Activated CD8-positive, alpha-beta T cell treated with anti-CD3 and anti-CD28 coated beads for 36 hours (primary cell): ENCODE measurements at places on chromosomes 13 and 19.
A peak's percentile ranks its signal among the peaks of the same experiment; 100 is the strongest.

DNA sequence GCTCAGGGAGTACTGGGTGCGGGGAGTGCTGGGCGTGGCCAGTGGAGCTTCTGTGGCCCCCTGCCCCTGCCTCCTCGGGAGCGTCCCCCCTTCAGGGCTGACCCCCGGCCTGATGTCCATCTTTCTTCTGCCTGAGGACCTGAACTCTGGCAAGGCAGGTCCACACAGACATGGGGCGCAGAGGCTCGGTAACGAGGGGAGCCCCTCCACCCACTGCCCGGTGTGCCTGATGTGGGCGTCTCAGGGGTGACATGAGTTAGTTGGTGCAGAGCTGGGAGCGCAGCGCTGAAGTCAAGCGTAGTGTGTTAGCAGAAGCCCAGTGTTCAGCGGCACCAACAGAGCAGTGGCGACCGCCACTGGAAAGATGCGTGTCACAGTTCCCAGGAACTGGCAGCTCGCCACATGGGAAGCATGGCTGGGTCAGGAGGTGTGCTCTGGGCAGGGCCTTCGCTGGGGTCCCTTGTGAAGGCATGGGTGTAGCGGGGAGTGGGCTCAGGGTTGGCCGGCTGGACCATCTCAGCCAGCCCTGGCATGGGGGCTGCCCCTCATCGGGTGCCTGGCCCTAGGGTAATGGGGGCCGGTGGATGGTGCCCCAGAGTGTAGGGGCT is 11.5 kb downstream of the THOP1 start:
- DNase-seq, result no peak

- peak; percentile 88 for DNase-seq
These were observed 29.6 kb upstream of the RCBTB2 start for GRCh38 chr13:48562296-48563066.

DNA sequence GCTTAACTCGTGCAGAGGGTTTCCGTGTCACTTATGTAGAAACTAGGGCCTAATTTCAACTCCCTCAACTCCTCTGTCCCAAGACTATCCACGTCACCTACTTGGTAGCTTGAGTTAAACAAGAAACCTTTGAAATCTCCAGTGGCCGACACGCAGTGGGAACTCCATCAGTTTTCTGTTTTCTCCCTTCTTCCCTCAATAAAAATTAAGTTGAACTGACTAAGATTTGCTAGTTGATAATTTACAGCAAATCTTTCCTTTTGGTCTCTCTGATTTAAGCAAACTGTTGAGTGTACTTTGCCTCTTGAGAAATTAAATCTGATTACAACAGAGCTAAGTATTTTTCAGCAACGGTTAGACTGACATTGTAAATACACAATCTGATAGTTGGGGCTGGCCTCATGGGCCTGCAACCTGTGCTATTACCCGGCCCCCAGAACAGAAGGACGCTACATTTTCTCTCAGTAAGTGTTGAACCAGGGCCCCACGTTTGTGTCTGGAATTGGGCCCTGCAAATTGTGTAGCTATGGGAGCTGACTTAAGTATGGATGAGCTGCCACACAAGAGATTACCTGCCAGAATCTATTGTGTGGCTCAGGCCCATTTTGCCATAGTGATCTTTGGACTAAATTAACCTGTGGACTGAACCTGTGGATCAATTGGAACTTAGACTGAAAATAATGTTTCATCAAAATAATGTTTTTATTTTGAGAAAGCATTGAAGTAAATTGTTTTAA is 708 bp upstream of the ESD start:
- DNase-seq, result no peak

- DNase-seq, result peak; percentile 57
These were observed 4.2 kb upstream of the MADCAM1 start for GRCh38 chr19:492091-492531.

GRCh38 chr13:27393101-27393500 is 31.3 kb upstream of the GTF3A start:
- DNase-seq, result no peak

GRCh38 chr13:32629866-32630265 is 43.6 kb downstream of the PDS5B start:
- DNase-seq, result no peak

DNA sequence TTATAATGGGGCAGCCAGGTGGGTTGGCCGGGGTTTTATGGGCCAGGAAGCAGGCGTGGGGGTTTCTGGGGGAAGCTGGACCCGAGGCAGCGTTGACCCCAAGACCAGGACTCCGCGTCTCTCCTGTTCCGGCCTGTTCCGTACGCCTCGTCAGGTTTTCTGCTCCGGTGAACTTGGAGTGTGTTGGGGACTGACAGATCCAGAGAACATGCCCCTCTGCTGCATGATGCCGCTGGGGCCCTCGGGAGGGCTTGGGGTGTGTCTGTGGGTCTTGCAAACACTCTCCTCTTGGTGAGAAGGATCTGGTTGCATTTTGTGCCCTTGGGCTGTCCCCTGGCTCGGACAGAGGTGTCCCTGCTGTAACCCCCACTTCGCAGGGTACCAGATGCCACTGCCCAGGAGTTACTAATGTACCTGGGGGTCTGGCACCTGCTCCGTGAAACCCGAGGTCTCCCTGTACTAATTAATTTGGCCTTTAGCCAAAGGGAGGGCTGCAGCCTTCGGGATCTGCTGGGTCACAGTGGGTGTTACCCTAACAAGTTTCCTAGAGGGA is 15.6 kb downstream of the KDM4B start:
- no peak for DNase-seq

DNA sequence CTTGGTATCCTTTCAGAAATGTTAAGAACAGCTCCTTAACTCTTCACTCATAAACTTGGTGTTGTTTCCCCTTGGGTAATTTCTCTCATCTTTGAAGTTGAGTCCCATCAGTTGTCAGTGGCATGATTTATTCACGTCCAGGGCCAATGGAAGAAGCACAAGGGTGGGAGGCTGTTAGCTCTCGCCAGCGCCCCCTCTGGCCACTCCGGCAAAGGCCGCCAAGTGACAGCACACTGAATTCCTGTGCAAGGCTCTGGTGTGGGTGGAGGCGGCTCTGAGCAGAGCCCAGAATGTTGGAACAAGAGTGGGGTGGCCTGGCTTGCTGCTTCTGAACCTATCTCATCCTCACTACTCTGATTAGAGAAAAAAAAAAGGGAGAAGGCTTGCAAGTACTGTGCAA is 13.1 kb upstream of the MEDAG start:
- peak; percentile 45 for DNase-seq

DNA sequence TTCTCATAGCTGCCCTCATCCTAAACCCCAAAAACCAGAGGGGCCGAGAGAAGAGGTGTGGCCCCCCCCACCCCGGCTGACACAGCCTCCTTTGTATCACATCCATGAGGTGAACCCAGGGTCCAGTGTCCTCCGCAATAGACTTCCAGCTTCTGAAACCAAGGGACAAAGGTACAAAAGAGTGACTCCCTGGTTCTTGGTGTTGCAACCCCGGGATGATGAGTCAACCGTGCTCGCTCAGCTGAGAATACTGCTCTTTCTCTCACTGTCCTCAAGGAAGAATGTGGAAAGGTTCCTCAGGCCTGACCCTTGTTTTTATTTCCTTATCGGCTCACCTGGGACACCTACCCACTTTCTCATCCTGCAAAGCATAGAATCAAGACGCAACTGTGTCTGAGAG is 5.5 kb downstream of the SLC15A1 start:
- no peak for DNase-seq

DNA sequence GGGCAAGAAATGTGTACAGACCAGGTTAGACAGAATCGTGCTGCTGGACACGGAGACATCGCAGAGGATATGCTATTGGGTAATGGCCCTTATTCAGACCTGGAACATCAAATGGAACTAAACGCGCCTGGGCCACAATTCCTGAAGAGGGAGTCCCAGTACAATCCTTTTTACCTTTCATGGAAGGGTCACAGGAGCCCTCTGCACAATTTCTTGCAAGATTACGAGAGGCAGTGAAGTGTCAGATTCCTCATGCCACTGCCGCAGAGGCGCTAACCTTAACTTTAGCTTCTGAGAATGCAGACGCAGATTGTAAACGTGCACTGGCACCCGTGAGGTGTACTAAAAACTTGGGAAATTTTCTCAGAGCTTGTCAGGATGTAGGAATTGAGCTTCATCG is 18.1 kb downstream of the CLEC4M start:
- DNase-seq, result no peak

DNA sequence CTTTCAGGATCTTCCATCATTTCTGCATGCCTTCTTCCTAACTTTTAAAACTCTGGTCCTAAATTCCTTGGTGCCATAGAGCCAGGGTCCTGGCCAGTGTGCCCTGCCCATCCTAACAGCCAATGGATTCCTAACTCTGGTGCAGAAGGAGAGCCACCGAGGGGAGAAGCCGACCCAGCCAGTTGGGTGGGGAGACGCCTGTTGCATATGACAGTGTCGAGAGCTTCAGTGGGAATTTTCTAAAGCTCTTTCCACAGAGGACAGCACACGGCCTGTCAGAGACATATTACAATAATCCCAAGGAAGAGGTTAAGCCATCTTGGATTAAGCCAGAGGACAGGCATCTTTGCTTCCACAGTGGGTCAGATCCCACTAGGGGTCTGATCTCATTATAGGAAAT is 180.4 kb downstream of the ZNF536 start:
- DNase-seq, result no peak

- no peak for DNase-seq
These were observed 7.8 kb downstream of the ACTMAP start for GRCh38 chr19:40742477-40742876.

- no peak for DNase-seq
These were observed 10.3 kb downstream of the CYP2B6 start for GRCh38 chr19:41001243-41001971.

GRCh38 chr13:95222733-95223018 is 78.6 kb downstream of the ABCC4 start:
- DNase-seq, result no peak

GRCh38 chr13:37395544-37395943 is 203.0 kb downstream of the POSTN start:
- DNase-seq, result no peak

DNA sequence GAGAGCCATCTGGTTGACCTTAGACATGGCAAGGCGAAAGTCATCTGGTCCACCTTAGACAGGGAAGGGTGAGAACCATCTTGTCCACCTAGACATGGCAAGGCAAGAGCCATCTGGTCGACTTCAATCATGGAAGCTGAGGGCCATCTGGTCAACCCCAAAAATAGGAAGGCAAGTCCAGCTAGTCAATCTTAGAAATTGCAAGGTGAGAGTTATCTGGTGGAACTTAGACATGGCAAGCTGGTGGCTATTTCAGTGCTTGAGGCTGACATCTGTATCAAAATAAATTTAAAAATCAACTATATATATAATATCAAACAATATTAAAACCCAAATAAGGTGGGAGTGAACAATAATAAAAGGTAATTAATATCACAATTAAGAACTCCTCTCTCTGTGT is 83.9 kb downstream of the ZNF726 start:
- DNase-seq, result no peak

DNA sequence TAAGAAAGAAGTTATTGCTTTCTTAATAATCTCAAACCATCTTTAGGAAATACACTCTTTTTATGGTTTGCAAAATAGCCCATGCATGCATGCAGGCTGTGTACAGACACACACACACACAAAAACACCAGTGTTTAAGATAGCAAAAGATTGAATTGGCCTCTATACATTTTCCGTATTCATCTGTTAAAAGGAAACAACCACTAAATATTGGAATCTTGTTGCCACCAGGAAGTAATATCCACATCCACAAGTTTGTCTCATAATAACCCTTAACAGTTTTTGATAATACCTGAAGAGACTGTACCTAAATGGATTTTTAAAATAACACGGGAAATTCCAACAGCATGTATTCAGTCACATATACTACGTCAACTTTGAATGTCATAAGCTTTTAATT is 7.3 kb upstream of the MAB21L1 start:
- no peak for DNase-seq

DNA sequence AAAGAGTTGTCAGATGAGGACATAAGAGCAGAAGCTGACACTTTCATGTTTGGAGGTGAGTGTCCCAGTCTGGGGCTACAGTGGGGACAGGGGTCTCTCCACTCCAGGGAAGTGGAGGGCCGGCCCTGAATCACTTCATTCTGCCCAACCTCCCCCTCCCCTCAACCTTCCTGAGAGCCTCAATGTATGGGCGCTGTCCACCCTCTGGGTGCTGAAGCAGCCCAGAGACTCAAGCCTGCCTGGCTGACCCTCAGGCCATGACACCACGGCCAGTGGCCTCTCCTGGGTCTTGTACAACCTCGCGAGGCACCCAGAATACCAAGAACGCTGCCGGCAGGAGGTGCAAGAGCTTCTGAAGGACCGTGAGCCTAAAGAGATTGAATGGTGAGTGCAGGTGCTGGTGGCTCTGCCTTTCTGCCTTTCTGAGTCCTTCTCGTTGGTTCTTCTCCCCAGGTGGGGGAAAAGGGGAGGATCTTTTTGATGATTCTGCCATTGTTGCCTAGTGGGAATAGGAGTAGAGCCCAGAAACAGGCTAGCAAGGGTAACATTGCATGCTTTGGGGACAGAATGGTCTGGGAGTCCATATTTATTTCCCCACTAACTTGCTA is 8.8 kb downstream of the CYP4F8 start:
- peak; percentile 13 for DNase-seq

DNA sequence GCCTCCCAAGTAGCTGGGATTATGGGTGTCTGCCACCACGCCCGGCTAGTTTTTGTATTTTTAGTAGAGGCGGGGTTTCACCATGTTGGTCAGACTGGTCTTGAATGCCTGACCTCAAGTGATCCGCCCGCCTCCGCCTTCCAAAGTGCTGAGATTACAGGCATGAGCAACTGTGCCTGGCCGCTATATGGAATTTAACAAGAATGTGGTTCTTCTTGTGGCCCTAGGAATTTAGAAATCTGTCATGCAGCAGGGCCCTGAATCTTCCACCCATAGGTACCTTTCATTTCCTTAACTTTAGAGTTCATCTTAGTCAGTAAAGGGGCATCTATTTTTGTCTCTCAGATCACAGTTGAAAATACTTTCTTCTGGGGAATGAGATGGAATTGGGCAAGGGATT is 25.6 kb upstream of the NDFIP2 start:
- no peak for DNase-seq

- DNase-seq, result no peak
These were observed 1.3 kb upstream of the GRK1 start for GRCh38 chr13:113665597-113666328.

GRCh38 chr19:50654882-50655281 is 5.6 kb downstream of the C19orf81 start:
- no peak for DNase-seq

GRCh38 chr19:611481-611868 is 21.8 kb downstream of the HCN2 start:
- DNase-seq, result peak; percentile 84

DNA sequence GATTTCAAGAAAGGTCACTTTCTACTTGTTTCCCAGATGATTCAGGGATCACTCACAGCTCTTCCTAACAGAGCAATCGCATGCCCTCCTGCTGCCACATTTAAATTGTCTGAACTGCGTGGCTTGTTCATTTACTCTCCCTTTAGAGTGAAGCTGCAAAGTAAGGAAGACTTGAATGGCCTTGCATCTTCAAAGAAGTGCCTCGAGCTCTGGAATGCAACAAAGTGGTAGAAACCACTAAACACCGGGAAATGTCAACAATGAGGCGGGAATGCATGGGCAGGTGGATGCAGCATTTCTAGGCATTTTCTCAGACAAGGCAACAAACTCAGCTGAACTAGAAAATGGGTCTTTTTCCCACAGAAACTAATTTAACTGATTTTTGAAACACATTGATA is 10.3 kb upstream of the DACH1 start:
- DNase-seq, result no peak
